ENCODE measurements at places on chromosomes 6 and 20.
A peak's percentile ranks its signal among the peaks of the same experiment; 100 is the strongest.

DNA sequence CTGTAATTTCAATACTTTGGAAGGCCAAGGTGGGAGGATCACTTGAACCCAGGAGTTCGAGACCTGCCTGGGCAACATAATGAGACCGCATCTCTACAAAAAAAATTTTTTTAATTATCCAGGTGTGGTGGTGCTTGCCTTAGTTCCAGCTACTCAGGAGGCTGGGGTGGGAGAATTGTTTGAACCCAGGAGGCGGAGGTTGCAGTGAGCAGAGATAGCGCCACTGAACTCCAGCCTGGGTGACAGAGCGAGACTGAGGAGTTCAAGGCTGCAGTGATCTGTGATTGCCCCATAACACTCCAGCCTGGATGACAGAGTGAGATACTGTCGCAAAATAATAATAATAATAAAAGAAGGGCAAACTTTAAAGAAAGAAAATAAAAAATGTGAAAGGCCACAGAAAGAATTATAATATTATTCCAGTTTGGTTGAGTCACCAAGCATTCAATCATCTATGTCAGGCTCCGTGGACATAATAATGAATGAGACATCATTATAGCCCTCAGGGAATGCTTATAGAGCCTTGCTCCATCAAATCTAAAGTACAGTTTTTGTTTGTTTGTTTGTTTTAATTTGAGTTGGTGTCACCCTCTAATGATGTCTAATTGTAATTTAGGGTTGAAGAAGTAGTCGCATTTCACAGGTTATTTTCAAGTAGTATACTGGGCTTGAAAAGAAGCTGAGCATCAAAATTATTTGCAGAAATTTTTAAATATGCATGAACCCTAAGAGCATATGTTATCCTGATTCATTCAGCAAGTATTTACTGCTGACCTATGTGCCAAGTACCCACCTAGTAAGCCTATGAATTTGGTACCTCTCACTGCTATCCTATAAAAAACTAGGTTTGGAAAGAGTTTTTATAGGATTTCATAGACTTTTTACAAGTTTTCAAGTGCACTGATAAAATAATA lies 15.1 kb downstream of the GLYATL3 start:
- DNase-seq, result no peak

GRCh38 chr6:146931214-146931613 lies 273.0 kb upstream of the STXBP5 start:
- DNase-seq, result no peak

DNA sequence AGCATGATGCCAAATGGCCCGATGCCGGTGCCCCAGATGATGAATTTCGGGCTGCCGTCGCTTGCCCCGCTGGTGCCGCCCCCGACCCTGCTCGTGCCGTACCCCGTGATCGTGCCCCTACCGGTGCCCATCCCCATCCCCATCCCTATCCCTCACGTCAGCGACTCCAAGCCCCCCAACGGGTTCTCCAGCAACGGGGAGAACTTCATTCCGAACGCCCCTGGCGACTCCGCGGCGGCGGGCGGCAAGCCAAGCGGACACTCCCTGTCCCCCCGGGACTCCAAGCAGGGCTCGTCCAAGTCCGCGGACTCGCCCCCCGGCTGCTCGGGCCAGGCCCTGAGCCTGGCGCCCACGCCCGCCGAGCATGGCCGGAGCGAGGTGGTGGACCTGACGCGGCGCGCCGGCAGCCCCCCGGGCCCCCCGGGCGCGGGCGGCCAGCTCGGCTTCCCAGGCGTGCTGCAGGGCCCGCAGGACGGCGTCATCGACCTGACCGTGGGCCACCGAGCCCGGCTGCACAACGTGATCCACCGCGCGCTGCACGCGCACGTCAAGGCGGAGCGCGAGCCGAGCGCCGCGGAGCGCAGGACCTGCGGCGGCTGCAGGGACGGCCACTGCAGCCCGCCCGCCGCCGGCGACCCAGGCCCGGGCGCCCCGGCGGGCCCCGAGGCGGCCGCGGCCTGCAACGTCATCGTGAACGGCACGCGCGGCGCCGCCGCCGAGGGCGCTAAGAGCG lies 144.6 kb downstream of the SOBP start:
- DNase-seq, result no peak

DNA sequence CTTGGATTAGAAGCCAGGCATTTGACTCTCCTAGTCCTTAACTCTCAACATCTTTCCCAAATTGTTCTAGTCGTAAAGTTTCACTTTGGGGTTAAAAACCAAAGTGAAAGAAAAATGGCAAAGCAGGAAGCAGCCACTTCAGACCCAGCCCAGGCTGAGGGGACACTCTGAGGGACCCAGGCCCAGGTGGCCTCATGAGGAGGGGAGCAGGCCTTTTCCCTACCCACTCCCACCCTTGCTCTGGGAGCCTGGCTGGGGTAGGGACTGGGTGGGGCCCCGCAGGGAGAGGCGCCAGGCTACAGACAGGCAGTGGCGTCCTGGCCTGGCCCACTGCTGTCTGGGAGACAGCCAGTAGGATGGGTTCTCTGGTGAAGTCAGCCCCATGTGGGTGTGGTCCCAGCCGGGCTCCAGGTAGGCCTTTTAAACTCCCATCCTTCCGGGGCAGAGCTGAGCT lies 68.7 kb upstream of the MYL9 start:
- DNase-seq, result no peak

- no peak for DNase-seq
Observed at GRCh38 chr6:105562027-105562426, 159.1 kb upstream of the PREP start.

DNA sequence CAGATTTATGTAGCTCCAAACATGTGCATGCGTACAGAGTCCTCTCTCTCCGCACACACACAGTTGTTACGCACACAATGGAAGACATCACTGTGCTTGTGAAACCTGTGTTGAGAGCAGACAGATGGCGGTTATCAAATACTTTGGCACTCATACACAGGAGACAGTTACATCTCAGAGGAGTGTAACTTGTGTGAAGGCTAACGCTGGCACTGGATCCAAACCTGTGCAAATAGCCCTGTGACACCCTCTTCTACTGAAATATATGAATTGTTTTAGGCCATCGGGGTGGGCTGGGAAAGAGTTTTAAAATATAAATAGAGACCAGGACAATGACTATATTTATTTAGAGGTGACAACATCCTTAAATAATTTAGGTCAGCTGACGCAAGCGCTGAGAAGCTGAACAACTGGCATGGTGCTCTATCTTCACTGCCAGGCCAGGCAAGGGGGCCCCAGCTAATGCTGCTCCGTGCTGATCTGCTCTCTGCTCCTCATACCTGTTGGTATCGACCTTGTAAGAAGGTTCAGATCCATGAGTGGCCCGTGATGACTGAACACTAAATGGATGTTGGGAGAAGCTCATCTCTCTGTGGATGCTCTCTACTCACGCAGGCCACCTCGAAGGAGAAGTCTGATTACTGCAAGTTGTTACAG lies 69.4 kb downstream of the FOXC1 start:
- DNase-seq, result no peak

- no peak for DNase-seq
Observed at GRCh38 chr6:68559716-68560115, 75.4 kb upstream of the ADGRB3 start.

GRCh38 chr6:156416391-156416790 lies 360.8 kb upstream of the ARID1B start:
- no peak for DNase-seq

- DNase-seq, result peak; percentile 10
Observed at GRCh38 chr6:134853111-134854055, 96.5 kb downstream of the ALDH8A1 start.

GRCh38 chr6:11722220-11722619 lies 56.4 kb downstream of the ADTRP start:
- DNase-seq, result no peak

Data from HTR-8/SVneo (cell line).